A549 treated with DMSO at 1 μM for 4 hours (cell line): ENCODE measurements at places on chromosomes 1 and 21. TPM values are rescaled to one million over a fixed set of nuclear protein-coding genes. Genes with fewer than 3 reads are reported as not detected.

Gene GBP5
- total RNA-seq: 0.02 to 0.10 TPM (median 0.03 TPM) in 3 of 5 replicates, not detected in the others

Gene CNR2
- total RNA-seq: not detected in 5 replicates

Gene ZBTB8A
- 2.9 to 4.6 TPM (median 4.0 TPM) in 5 replicates for total RNA-seq

Gene ELAVL4
- not detected in 5 replicates for total RNA-seq

Gene SCCPDH
- 44.2 to 51.5 TPM (median 48.7 TPM) in 5 replicates for total RNA-seq

Gene MRPL24
- total RNA-seq: 176 to 202 TPM (median 189 TPM) in 5 replicates

Gene C2CD2
- total RNA-seq: 10.4 to 11.6 TPM (median 10.7 TPM) in 5 replicates

Gene SYCP1
- not detected in 5 replicates for total RNA-seq

Gene FABP3
- total RNA-seq: not detected in 5 replicates
